ENCODE measurements at places on chromosomes 7 and 10. TPM values are rescaled to one million over a fixed set of nuclear protein-coding genes. Genes with fewer than 3 reads are reported as not detected.

Gene WEE2
- not detected for total RNA-seq

Gene THSD7A
- total RNA-seq: 1.9 TPM

Gene RASSF4
- total RNA-seq: 27.5 TPM

Gene KNDC1
- 0.14 TPM for total RNA-seq

Gene RALA
- total RNA-seq: 29.8 TPM

Gene COL26A1
- not detected for total RNA-seq

Gene NPY
- not detected for total RNA-seq

Gene IFIT2
- total RNA-seq: 0.20 TPM

DNA sequence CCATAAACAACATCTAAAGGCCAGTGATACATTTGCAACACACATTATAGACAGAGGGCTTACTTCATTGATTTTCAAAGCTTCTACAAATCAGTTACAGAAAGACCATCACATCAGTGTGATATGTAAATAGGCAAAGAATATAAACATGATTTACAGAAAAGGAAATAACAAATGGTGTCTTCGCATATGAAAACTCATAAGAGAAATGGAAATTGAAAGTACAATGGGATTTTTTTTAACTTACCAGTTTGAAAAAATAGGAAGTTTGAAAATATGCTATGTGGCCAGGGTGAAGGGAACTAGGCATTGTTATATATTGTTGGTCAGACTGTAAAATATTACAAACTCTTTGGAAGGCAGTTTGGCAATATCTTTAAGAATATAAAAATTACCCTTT is 27.3 kb downstream of the SEC23IP start:
- peaks cover 92% of the 10 kb centered on the region for H3K36me3 ChIP-seq
- H3K27me3 ChIP-seq: no peaks in the 10 kb centered on the region
- H3K4me1 ChIP-seq: no peaks in the 10 kb centered on the region
- H3K4me3 ChIP-seq: no peak overlapping the region
- H3K27ac ChIP-seq: no peak overlapping the region

DNA sequence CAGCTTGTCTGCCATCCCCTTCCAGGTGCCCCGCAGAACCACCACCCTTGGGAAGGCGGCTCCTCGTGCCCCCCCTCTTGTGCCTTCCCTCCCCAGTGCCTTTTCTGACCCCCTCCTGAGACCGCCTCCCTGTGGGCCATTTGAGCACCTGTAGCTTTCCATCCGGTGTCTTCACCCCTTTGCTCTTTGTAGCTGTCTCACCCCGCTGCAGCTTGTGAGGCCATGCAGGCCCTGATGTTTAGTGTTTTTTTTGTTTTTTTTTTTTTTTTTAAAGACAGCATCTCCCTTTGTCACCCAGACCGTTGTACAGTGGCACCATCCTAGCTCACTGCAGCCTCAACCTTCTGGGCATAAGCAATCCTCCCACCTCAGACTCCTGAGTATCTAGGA is 52.5 kb downstream of the CUX1 start:
- peak overlapping the region; percentile 58 for H3K27ac ChIP-seq
- DNase-seq: no peak
- H3K36me3 ChIP-seq: no peaks in the 10 kb centered on the region
- H3K4me3 ChIP-seq: no peak overlapping the region

DNA sequence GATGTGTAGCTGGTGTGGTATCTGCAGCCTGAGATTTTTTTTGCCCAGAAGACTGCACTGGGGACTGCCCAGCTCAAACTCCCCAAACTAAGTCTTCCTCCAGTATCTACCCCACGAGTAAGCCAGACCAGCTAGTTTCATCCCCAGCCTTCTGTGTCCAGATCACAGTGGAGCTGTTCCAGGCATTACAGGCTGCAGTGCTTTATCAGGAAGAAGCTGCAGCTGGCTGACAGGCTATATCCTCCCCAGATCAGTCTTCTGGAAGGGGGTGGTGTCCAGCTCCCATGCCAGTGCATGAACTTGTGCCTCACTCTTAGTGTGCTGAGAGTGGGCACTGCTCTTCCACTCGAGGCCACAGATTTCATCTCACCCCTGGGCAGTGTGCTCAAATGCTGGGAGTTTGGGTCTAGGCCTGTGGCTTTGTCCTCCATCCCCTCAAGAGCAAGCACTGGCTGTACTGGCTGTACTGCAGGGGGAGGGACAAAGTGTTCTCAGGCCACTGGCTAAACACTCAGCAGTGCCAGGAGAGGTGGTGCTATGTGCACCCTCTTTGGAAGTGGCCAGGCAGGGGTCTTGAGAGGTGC is 679.1 kb upstream of the COBL start:
- no peak for DNase-seq
- H3K27me3 ChIP-seq: no peaks in the 10 kb centered on the region
- no peaks in the 10 kb centered on the region for H3K36me3 ChIP-seq
- no peak overlapping the region for H3K4me3 ChIP-seq
- H3K27ac ChIP-seq: no peak overlapping the region
- no peaks in the 10 kb centered on the region for H3K4me1 ChIP-seq

DNA sequence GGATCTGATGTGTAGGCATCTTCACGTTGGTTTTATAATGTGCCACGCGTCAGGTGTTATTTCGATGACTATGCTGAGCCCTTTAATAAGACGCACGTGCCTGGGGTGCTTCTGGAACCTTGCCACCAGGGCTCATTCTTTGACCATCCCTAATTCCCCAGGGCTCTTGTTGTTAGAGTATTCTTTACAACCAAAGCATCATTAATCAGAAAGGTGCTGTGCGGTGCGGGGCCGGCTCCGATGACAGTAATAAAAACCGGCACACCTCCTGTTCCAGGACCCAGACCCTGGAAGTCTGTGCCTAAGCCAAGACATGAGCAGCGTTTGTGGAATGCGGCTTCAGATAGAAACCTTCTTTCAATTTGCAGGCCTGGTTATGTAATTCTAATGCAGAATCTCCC is 58.4 kb downstream of the MGMT start:
- no peak for DNase-seq
- H3K27ac ChIP-seq: no peak overlapping the region
- H3K27me3 ChIP-seq: no peaks in the 10 kb centered on the region
- no peaks in the 10 kb centered on the region for H3K36me3 ChIP-seq

- H3K4me3 ChIP-seq: no peak overlapping the region
- no peaks in the 10 kb centered on the region for H3K36me3 ChIP-seq
- no peak for DNase-seq
- H3K27me3 ChIP-seq: no peaks in the 10 kb centered on the region
Measured at GRCh38 chr10:70317943-70318318, 34.1 kb upstream of the NPFFR1 start.
